NCI-H345 (cell line): ENCODE measurements at places on chromosomes 2 and 18.
A peak's percentile ranks its signal among the peaks of the same experiment; 100 is the strongest.

DNA sequence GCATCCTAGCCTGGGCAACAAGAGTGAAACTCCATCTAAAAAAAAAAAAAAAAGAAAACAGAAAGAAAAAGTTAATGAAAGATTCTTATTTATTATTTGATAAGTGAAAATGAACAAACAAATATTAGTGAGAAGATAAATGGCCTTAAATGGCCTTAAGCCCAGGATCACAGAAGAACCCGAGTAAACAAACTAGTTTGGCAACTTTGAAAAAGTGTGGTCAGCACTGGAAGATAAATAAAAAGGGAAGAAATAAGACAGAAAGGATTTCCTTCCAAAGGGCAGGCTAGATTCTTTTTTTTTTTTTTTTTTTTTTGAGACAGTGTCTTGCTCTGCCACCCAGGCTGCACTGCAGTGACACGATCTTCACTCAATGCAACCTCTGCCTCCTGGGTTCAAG is 692.4 kb downstream of the CPS1 start:
- no peak for DNase-seq

- DNase-seq = no peak
Measured at GRCh38 chr2:129778584-129778877, 200.9 kb upstream of the RAB6C start.

GRCh38 chr2:4246364-4247131 is 543.2 kb downstream of the DCDC2C start:
- DNase-seq = peak; percentile 76

- no peak for DNase-seq
Measured at GRCh38 chr2:43142921-43143438, 83.4 kb downstream of the ZFP36L2 start.

- DNase-seq = no peak
Measured at GRCh38 chr2:98299211-98299905, 46.9 kb upstream of the CNGA3 start.

GRCh38 chr2:4931721-4932365 is 760.3 kb upstream of the SOX11 start:
- no peak for DNase-seq

- DNase-seq = no peak
Measured at GRCh38 chr2:14189929-14190328, 442.6 kb upstream of the LRATD1 start.

GRCh38 chr2:17309741-17310339 is 208.4 kb downstream of the RAD51AP2 start:
- DNase-seq = peak; percentile 75

DNA sequence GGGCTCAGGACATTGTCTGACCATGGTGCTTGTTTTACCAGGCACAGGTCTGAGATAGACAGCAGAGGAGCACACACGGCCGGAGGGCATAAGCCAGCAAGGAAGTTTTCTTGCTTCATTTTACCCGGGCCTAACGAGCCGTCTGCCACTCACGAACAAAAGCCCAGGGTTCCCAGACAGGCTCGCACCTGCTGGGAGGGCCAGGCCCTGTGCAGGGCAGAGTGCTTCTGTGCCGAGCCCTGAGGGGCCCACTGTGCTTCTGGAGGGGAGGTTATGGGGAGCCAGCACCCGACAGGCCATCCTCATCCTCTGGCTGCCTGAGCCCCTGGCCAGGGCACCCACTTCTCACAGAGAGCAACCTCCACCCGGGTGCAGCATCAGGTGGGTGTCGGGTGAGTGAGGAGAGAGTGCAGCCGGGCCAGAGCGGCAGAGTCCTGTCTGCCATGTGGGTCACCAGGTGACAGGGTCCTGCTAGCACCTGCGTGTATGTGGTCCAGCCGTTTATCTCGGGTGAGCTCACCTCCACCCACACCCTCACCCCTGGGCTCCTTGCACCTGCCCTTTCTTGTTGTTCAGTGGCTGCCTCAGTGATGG is 297.9 kb downstream of the NDUFA10 start:
- no peak for DNase-seq

DNA sequence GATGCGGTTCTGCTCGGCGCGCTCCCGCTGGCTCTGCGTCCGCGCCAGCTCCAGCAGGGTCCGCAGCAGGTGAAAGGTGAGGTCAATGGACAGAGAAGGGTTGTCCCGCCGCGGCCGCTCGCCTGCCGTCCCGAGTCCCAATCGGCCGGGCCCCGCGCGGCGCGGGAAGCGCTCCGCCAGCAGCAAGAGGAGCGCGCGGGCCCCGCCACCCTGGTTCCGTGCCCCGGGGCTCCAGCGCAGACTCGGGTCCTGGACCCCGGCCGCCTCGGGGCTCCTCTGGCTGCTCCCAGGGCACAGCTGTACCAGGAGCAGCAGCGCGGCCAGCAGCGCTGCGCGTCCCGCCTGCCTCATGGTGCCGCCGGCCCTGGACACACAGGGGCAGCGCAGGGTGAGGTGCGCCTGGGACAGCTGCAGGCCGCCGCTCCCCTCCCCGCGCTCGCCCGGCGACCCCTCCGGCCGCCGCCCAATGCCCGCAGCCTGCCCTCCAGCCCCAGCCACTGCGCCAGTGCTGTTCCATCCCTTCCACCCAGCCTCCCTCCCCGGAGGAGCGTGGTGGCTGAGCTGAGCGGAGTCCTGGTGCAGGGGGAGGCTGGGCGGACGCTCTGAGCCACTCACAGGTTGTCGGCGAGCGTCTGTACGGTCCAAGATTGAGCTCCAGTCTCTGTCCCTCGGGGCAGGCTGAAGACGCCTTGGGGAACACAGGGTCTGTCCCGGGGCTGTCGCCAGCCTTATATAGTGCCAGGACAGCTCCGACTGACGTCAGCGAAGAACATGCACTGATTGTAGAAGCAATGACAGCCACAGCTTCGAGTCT is 493 bp downstream of the UCN start:
- no peak for DNase-seq

DNA sequence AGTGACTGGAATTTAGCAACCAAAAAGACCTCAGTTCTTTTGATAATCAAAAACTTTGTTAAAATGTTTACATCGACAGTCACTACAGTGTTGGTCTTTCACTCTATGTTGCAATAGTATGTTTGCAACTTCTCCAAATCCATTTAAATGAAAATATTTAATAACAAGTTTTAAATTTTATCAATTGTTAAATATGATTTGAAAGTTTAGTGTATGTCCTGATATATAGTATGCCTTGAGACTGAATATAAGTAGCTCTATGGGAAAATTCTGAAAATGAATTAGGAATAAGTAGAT is 109.9 kb downstream of the ANKRD44 start:
- DNase-seq = no peak

DNA sequence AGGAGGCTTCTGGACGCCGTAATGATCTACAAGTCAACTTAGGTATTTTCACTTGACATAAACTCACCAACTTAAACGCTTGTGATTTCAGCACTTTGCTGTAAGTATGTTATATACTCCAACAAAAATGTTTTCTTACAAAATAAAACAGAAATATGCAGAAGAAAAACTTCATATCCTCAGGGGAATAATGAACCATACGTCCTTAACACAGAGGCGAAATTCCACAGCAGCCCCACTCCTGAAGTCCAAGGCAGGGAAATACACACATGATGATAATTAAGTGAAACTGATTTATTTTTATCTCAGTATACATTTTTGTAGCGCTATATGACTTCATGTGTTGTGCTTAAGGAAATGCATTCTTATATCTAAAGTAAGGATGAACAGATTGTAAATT is 335.4 kb upstream of the VWC2L start:
- no peak for DNase-seq

- DNase-seq = no peak
Measured at GRCh38 chr2:46518861-46519260, 39.5 kb downstream of the TMEM247 start.

- no peak for DNase-seq
Measured at GRCh38 chr2:8438476-8438875, 243.4 kb upstream of the ID2 start.

GRCh38 chr2:219109471-219109870 is 48.8 kb upstream of the IHH start:
- no peak for DNase-seq

DNA sequence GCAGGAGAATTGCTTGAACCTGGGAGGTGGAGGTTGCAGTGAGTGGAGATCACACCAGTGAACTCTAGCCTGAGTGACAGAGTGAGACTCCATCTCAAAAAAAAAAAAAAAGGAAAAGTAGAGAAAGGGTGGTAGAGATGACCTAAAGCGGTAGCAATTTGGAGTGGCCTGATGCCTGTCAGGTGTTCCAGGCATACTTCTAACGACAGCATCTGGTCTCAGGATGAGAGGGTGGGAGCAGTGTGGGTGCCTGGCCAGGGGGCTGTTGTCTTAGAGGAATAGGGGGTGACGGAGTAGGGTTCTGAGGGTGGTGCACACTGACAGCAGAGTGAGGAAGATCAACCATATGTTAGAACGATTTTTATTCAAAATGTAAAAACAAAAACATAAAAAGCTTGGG is 21.8 kb downstream of the ZNF236 start:
- no peak for DNase-seq

GRCh38 chr2:10256031-10256514 is 46.6 kb upstream of the HPCAL1 start:
- DNase-seq = no peak

GRCh38 chr2:15588329-15588919 is 3.2 kb upstream of the DDX1 start:
- DNase-seq = peak; percentile 62

DNA sequence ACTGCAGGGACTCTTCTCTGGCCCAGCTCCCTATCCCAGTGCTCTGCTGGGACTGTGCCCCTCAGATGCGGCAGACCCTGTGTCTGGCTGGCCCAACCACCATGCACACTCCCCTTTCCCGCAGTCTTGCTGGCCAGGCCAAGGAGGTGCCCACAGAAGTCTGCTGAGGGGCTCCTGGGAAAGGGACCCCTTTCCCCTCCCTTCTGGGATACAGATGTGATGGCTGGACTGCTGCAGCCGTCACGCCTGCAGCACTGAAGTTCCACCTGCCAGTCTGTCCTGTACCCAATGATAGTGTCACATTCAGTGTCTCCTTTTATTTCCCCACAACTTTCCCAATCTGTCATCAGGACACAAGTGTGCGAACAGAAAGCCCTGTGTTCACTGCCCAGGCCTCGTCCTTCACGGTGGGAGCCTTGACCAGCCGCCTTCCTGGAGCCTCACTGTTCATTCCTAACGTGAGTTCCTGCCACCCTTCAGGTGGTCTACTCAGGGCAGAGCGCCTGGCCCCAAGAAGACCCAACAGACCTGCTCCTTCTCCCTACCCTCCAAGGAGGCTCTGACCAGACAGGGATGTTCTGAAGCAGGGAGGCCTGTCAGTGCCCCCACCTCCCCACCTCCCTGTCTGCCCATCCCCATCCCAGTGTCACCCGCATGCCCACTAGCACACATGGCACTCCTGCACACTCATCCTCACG is 47.1 kb downstream of the ANKMY1 start:
- DNase-seq = no peak

DNA sequence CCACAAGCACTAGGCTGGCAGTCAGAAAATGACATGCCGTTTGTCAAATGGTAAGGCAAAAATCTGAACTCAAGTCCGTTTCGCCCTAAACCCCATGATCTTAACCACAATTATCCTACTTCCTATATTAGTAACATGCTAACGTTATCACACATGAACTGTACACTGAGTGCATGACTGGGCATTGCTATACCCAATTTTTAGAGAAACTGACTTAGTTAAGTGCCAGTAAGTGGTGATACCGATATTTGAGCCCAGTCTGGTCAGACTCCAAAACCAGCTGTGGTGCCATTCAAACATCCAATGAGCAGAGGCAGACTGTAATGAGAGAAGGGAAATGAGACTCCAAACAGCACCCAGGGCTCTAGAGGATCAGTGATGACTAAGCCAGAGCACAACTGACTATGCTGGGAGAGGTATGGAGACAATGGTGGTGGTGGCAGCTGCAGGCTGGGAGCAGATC is 311.7 kb upstream of the PKDCC start:
- no peak for DNase-seq

DNA sequence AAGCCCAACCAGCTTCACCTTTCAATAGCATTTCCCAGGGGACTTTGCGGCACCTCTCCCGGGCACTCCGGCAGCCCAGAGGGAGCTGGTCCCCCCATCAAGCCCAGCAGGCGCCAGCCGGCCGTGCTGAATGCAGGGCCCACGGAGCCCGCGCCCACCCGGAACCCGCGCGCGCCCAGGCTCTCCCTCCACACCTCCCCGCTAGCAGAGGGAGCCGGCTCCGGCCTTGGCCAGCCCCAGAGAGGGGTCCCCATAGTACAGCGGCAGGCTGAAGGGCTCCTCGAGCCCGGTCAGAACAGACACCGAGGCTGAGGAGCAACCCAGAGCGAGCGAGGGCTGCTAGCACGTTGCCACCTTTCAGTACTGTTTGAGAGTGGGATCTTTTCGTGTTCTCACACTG is 300.8 kb downstream of the DSEL start:
- no peak for DNase-seq

- DNase-seq = no peak
Measured at GRCh38 chr18:42394238-42394637, 439.2 kb downstream of the PIK3C3 start.

DNA sequence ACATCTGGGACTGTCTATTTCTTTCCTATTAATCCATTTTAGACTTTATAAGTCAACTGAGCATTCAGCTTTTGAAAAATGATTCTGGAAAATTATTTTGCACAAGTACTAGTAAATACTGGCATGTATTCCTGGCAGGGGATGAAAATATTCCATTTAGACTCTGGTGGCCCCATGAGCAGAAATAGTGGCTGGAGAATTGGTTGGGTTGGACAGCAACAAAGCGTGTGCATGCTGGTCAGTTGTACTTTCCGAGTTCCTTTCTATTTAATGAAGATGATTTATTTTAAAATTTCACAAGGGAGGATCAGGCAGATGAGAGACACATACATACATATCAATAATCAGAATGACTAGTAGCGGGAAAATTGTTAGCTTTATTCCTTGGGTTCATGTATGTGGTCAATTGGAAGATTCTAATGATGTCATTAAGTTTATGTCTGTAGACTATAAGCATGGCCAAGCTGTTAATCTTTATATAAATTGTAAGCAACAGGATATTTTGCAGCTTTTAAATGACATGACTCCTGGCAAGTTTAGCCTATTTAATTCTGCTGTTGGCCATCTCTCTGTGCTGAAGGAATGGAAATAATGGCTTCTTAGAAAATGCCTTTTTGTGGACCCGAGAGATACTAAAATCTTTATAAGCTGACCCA is 541.6 kb downstream of the SLC4A3 start:
- no peak for DNase-seq

- no peak for DNase-seq
Measured at GRCh38 chr2:202344178-202344577, 31.9 kb upstream of the BMPR2 start.

- DNase-seq = no peak
Measured at GRCh38 chr2:29962922-29963321, 41.5 kb upstream of the ALK start.

DNA sequence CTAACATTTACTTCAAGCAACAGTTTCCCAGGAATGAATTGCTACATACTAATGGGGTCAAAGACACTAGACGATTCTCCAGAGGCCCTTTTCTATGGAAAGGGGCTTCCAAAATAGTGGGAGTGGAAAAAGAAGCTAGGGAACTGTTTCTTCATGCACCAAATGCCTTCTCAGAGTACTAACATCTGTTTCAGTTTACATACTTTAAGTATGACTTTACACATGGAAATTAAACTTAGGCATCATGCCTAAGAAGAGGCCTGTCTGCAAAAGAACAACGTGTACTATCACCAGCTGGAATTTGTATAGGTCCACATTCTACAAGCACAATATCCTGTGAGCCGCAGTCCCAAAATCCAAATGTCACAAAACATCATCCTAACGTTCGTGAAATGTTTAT is 29.4 kb upstream of the WDR75 start:
- DNase-seq = no peak
